ENCODE measurements at places on chromosomes 12 and 14. TPM values are rescaled to one million over a fixed set of nuclear protein-coding genes. Genes with fewer than 3 reads are reported as not detected.

Gene OR6C2
- not detected for total RNA-seq

Gene LRFN5
- total RNA-seq: 80.1 TPM

Gene USP30
- 28.8 TPM for total RNA-seq

Gene PROX2
- not detected for total RNA-seq

Gene GLIPR1L1
- total RNA-seq: not detected

Gene CLEC4A
- 3.8 TPM for total RNA-seq

Gene CCND2
- 301 TPM for total RNA-seq

Gene STRN3
- total RNA-seq: 107 TPM

Gene ST8SIA1
- total RNA-seq: 44.1 TPM

Gene GPR137C
- 33.2 TPM for total RNA-seq

Gene C1QL4
- total RNA-seq: not detected

Gene ERP27
- not detected for total RNA-seq

Gene SMOC1
- total RNA-seq: 27.2 TPM

Gene PLEKHD1
- 0.31 TPM for total RNA-seq

Gene KRT72
- not detected for total RNA-seq

Gene RIN3
- 2.2 TPM for total RNA-seq

Gene CBX5
- 141 TPM for total RNA-seq

Gene ASCL1
- total RNA-seq: 15.0 TPM

Gene RTL1
- not detected for total RNA-seq

Gene PRH2
- total RNA-seq: 2.8 TPM

Gene CELA1
- not detected for total RNA-seq

Gene HIP1R
- total RNA-seq: 136 TPM

Gene TMEM30B
- under 0.01 TPM for total RNA-seq

Gene SOAT2
- total RNA-seq: not detected

Gene CNTN1
- total RNA-seq: 297 TPM

Gene PTPRO
- total RNA-seq: 283 TPM

Gene KLRG1
- 19.7 TPM for total RNA-seq

Gene SELPLG
- 1.6 TPM for total RNA-seq

Gene NGB
- 4.7 TPM for total RNA-seq

Gene TMEM63C
- total RNA-seq: 21.6 TPM

Gene SOX5
- total RNA-seq: 394 TPM

Gene BICD1
- 146 TPM for total RNA-seq

Gene CLEC4E
- total RNA-seq: not detected

Gene ART4
- not detected for total RNA-seq

Gene CISTR
- not detected for total RNA-seq

Gene RDH16
- total RNA-seq: 3.1 TPM

Gene PLBD1
- total RNA-seq: 0.94 TPM

Gene CLEC7A
- total RNA-seq: 0.31 TPM

Gene PPM1H
- 9.7 TPM for total RNA-seq

Gene CCDC184
- 15.7 TPM for total RNA-seq

Gene DPPA3
- total RNA-seq: not detected

Gene RASAL1
- 2.8 TPM for total RNA-seq

Gene HHIPL1
- total RNA-seq: 9.4 TPM

Gene NXPH4
- 1.6 TPM for total RNA-seq

Gene PMCH
- not detected for total RNA-seq

Gene KRT86
- total RNA-seq: not detected

Gene TSPAN19
- 1.3 TPM for total RNA-seq

Gene SIRT4
- 2.2 TPM for total RNA-seq

Gene KLHL33
- under 0.01 TPM for total RNA-seq

Gene C12orf50
- total RNA-seq: 0.31 TPM

Gene GPD1
- 23.8 TPM for total RNA-seq

Gene SCNN1A
- total RNA-seq: not detected
